Upper lobe of right lung (tissue), 1 donor: ENCODE measurements at places on chromosomes 3 and 15. TPM values are rescaled to one million over a fixed set of nuclear protein-coding genes. Genes with fewer than 3 reads are reported as not detected.

DNA sequence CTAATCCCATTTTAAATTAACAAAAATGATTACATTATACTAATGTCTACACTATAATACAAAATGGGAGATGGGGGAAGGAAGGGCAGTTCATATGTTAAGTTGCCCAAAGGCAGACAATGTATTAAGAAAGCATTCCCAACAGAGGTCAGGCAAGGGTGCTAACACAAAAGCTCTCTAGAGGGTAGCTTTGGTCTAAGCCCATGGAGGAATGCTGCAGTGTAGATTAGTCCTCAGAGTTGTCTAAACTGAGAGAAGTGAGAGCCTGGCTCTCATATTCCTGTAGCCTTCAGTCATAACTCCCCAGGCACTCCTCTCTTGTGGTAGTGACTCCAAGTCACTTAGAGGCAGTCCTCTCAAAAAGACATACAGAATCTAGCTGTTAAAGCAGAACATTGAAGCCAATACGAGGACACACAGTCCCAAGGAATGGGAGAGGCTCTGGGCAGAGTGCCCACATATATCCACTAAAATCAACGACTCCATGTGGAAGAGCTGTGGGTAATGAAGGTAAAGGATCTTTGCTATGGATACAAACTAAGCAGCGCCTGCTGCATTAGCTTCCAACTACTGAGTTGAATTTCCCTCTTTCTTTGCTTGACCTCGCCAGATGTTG lies 14.5 kb downstream of the NEK10 start:
- DNase-seq = no peak

- no peak for DNase-seq
Observed at GRCh38 chr3:121750087-121750415, 510 bp upstream of the GOLGB1 start.

- peak; percentile 78 for DNase-seq
Observed at GRCh38 chr15:90002428-90002844, 1.3 kb downstream of the ZNF710 start.

DNA sequence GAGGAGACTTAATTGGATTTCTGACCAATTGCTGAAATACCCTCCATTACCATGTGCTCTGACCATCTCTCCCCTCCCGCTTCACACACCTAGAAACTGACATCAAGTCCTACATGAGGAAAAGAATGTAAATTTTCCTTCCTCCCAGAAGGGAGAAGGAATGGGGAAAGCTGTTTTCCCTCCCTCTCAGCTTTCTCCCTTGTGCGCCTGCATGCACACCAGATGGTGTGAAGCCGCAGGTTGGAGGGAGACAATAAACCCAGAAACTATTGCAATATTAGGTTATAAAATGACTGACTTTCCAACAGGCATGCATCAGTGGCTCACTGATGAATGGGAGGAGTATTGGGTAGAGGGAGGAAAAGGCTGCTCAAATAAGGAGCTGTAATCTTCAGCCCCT lies 50.9 kb downstream of the MB21D2 start:
- no peak for DNase-seq

DNA sequence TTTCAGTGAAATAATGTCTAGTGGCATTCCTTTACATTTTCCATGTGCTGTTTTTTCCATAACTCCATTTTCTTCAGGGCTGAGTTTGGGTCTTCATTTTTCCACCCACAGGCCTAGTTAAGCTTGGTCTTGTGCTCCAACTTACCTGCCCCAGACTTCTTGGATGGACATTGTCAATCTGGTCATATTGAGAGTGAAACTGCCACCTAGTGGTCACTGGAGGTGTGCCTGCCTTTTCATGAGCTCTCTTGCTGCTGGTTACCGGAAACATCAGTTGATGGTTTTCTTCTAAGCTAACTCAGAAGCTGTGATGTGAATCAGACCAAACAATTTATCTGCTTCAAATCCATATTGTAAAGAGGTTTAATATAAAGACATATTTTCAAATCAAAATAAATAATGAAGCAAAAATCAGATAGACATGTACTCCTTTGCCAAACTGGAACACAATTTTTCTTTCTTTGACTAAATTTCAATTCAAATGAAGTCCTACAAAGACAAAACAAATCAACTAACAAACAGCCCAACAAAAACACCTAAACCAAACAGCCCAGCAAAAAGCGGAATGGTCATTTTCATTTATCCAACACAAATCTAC lies 135.1 kb upstream of the RASGRP1 start:
- no peak for DNase-seq

Gene FGF7
- total RNA-seq = 21.9 TPM
